ENCODE measurements at places on chromosomes 6 and 20.

GRCh38 chr6:11200356-11200755, 32.1 kb downstream of the NEDD9 start:
- DNase-seq = no peak

GRCh38 chr6:154768280-154768679, 35.1 kb downstream of the SCAF8 start:
- DNase-seq = no peak

GRCh38 chr6:119829006-119829405, 479.4 kb upstream of the MAN1A1 start:
- DNase-seq = no peak

DNA sequence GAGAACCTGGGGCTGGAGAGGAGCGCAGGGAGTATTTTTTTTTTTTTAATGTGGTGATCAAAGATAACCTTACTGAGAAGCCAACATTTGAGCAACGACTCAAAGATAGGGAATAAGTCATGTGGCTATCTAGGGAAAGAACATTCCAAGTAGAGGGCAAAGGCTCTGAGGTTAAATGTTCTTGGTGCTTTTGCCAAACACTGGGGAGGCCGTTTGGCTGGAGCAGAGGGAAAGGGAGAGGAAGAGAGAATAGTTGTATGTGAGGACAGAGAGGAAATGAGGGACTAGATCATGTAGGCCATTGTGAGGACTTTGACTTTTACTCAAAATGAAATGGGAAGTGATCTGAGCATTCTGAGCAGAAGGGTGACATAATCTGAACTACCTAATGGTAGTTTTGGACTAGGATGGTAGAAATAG, 27.8 kb downstream of the ACSS2 start:
- DNase-seq = no peak

DNA sequence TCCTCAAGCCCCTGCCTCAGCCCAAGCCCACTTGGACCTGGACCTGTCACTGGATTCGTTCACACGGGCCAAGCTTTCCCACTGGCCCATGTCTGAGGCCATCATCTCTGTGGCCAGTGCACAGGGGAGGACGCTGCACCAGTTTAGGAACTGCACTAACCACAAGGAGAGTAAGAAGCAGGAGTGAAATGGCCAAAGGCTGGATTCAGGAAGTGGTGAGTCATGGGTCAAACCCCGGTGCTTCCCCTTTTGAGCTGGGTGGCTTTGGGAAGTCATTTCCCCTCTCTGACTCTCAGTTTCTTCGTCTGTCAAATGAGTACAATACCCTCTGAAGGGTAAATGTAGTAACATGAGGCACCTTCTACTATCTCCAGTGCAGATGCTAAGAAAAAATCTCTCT, 87.9 kb downstream of the CD40 start:
- no peak for DNase-seq

DNA sequence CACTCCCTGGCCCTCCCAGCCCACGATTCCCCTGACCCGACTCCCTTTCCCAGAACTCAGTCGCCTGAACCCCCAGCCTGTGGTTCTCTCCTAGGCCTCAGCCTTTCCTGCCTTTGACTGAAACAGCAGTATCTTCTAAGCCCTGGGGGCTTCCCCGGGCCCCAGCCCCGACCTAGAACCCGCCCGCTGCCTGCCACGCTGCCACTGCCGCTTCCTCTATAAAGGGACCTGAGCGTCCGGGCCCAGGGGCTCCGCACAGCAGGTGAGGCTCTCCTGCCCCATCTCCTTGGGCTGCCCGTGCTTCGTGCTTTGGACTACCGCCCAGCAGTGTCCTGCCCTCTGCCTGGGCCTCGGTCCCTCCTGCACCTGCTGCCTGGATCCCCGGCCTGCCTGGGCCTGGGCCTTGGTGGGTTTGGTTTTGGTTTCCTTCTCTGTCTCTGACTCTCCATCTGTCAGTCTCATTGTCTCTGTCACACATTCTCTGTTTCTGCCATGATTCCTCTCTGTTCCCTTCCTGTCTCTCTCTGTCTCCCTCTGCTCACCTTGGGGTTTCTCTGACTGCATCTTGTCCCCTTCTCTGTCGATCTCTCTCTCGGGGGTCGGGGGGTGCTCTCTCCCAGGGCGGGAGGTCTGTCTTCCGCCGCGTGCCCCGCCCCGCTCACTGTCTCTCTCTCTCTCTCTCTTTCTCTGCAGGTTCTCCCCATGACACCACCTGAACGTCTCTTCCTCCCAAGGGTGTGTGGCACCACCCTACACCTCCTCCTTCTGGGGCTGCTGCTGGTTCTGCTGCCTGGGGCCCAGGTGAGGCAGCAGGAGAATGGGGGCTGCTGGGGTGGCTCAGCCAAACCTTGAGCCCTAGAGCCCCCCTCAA, at the start of gene LTA:
Gene LTA (plus strand): TSS at position 249 of the 871 bp plus-strand sequence. CDS start 454 bp downstream, at position 703.
- DNase-seq = no peak

GRCh38 chr6:152223636-152224035, 413.5 kb downstream of the SYNE1 start:
- no peak for DNase-seq

DNA sequence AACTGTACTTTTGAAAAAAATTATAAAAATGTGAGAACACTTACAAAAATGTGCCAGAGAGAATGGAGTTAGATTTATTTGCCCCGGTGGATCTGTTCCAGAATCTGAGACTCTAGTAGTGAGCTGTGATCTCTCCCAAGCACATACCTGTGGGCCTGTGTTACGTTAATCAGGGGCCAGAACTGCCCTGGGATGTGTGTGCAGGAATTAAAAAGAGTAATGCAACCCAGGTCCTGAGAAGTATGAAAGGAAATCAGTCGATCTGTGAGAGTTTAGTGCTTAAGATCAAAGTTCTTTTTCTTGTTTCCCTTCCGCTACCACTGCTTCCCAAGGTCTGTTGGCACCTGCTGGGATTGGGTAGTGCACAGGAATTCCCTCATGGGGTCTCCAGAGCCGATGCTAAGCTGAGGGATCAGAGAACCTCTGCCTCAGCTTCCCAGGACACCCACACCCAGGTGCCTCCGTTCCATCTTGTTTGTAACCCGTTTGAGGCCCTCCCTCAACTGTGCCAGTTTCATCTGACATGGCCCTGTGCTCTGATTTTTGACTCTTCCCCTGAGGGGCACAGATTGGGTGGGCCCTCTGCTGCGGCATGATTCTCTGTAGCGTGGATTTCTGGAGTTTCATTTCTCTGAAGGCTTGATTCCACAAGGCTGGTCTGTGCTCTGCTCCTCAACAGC, 87.7 kb downstream of the RREB1 start:
- DNase-seq = no peak

- DNase-seq = no peak
Measured at GRCh38 chr20:3364323-3365013, 43.0 kb downstream of the DNAAF9 start.

- DNase-seq = no peak
Measured at GRCh38 chr6:10962673-10963072, 75.8 kb downstream of the SYCP2L start.

- no peak for DNase-seq
Measured at GRCh38 chr6:121940728-121941127, 458.7 kb upstream of the HSF2 start.

GRCh38 chr6:155232848-155233247, 31.0 kb upstream of the CLDN20 start:
- DNase-seq = no peak

- DNase-seq = no peak
Measured at GRCh38 chr6:71345476-71346333, 57.1 kb downstream of the OGFRL1 start.

- no peak for DNase-seq
Measured at GRCh38 chr6:83948851-83949250, 84.7 kb upstream of the MRAP2 start.

DNA sequence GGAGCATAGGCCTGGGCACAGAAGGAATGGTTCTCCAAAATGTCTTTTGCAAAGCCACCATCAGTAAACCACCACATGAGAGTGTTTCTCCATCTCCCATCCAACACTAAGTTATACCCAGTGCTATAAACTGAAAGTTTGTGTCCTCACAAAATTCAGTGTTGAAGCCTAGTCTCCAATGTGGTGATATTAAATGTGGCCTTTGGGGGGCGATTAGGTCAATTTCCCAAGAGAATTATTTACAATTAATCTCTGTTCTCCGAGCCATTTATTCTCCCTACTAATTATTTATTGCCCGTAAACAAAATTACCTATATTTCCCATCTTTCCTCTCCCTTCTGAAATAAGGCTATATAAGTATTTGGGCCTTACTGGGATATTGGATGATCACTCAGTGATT, 26.1 kb downstream of the OR2B2 start:
- DNase-seq = no peak

GRCh38 chr20:36331209-36331608, 25.1 kb downstream of the DLGAP4 start:
- no peak for DNase-seq

DNA sequence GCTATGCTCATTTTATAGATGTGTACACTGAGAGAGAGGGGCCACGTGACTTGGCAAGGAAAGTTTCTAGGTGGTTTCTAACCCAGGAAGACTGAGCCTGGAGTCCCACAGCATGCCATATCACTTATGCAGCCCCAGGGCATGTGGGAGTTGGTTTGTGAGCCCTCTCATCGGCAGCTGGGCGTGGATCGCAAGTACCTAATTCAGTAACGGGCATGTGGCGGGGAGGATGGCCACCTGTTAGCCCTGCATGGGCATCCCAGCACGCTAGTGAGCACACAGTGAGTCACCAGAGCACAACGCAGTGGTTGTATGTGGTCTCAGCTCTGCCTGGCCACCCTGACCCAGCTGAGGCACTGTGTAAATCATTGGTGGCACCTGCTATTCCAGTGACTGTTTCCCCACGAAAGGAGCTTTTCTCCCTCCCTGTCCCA, 88.3 kb downstream of the NINL start:
- no peak for DNase-seq

- no peak for DNase-seq
Measured at GRCh38 chr6:12096342-12096741, 84.2 kb downstream of the HIVEP1 start.

GRCh38 chr6:72861059-72861458, 239.2 kb downstream of the KCNQ5 start:
- no peak for DNase-seq

All from NCI-H187 treated with DMSO at 0.1 percent for 48 hours (cell line).